ENCODE measurements at places on chromosomes 12 and 14. TPM values are rescaled to one million over a fixed set of nuclear protein-coding genes. Genes with fewer than 3 reads are reported as not detected.

SRRM4 gene
- 0.42 TPM for total RNA-seq

KRT77 gene
- total RNA-seq, result not detected

HSP90AA1 gene
- 648 TPM for total RNA-seq

CYP27B1 gene
- total RNA-seq, result 4.3 TPM

CPNE6 gene
- not detected for total RNA-seq

KRT72 gene
- total RNA-seq, result not detected

TEX52 gene
- not detected for total RNA-seq

SMCO2 gene
- total RNA-seq, result 0.58 TPM

HOXC9 gene
- total RNA-seq, result 15.5 TPM

C12orf54 gene
- not detected for total RNA-seq

RNASE2 gene
- total RNA-seq, result not detected

TCHP gene
- total RNA-seq, result 15.0 TPM

MYO1H gene
- total RNA-seq, result not detected

PZP gene
- total RNA-seq, result not detected

PRPH gene
- total RNA-seq, result 0.41 TPM

KCNK13 gene
- total RNA-seq, result 0.89 TPM

NTS gene
- total RNA-seq, result not detected

MYO1A gene
- total RNA-seq, result not detected

PACS2 gene
- total RNA-seq, result 114 TPM

MYBPC1 gene
- total RNA-seq, result not detected

OSGEP gene
- total RNA-seq, result 61.1 TPM

DPPA3 gene
- total RNA-seq, result not detected

RAPGEF3 gene
- 8.7 TPM for total RNA-seq

TAS2R10 gene
- 0.34 TPM for total RNA-seq

EAPP gene
- 43.8 TPM for total RNA-seq

DEPDC4 gene
- total RNA-seq, result 0.14 TPM

CCDC196 gene
- not detected for total RNA-seq

LMNTD1 gene
- total RNA-seq, result 0.08 TPM

KITLG gene
- total RNA-seq, result 12.9 TPM

TAS2R20 gene
- 0.41 TPM for total RNA-seq

C12orf50 gene
- total RNA-seq, result not detected

Data from kidney epithelial cell (primary cell).